ENCODE measurements at places on chromosomes 3 and 15.

DNA sequence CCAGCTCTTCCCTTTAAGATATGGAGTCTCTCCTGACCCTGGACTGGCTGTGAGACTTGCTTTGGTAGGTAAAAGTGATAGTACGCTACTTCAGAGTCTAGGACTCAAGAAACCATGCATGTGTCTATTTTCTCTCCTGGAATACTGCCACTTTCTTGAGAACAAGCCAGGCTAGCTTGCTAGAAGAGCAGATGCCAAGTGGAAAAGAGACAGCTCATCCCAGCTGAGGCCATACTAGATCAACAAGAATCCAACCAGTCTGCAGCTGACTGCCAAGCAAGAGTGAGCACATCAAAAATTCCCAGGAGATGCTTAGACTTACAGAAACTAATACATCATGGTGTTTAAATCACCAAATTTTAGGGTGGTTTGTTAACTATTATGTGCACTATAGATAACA is 208.3 kb upstream of the RBMS3 start:
- DNase-seq, result no peak

- DNase-seq, result no peak
Observed at GRCh38 chr3:150388498-150389418, 19.3 kb upstream of the TSC22D2 start.

DNA sequence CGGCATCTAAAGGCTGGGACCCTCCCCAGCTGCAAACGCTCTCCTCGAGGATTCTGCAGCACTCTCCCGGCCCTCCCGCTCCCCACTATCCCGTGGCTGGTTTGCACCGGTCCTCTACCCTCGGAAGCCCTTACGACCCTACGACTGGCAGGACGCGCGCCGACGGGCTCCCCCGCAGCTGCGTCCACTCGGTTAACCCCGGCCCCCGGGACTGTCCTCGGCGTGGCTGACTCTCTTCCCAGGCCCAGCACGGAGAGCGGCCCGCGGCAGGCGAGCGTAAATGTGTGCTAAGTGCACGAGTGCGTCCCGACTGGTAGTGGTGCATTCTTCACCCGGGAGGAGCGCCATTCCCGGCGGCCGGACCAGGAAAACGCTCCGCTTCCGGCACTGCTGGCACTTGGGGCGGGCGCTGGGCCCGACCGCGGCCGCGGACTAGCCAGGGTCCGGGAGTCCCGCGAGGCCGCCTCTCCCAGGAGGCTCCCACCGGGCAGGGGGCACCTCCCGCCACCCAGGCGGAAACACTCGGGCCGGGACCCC is 508 bp downstream of the GORASP1 start:
- DNase-seq, result peak; percentile 55

DNA sequence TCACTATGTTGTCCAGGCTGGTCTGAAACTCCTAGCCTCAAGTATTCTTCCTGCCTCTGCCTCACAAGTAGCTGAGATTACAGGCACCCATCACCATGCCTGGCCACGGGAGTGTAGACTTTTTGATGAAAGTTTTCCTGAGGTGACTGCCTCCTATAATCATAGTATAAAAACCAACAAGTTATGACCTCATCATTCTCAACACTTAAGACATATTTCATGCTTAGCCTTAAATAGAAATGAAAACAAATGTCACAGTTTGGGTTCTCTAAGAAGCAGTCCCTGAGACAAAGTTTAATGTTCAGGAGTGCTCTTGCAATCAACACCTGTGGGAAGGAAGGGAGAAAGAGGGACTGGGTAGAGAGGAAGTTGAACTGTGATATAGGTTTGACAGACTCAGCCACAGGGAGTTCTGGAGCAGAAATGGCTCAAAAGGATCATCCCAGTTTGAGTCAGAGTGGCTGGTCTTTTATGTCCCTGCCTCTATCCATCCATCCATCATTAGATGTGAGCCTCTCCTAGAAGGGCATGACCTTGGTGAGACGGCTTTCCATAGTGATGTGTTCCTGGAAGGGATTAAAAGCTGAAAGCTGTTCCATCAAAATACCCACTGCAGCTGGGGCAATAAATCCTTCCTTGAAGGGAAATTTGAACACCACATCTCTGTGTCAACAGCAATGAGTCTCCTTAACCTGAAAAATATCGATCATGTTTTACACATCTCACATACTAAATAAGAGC is 16.2 kb upstream of the ABHD5 start:
- no peak for DNase-seq

GRCh38 chr3:177499779-177500423 is 302.6 kb upstream of the TBL1XR1 start:
- DNase-seq, result no peak

- no peak for DNase-seq
Observed at GRCh38 chr15:42138968-42139386, 17.5 kb downstream of the PLA2G4F start.

GRCh38 chr3:187880441-187880840 is 135.2 kb upstream of the BCL6 start:
- DNase-seq, result no peak

DNA sequence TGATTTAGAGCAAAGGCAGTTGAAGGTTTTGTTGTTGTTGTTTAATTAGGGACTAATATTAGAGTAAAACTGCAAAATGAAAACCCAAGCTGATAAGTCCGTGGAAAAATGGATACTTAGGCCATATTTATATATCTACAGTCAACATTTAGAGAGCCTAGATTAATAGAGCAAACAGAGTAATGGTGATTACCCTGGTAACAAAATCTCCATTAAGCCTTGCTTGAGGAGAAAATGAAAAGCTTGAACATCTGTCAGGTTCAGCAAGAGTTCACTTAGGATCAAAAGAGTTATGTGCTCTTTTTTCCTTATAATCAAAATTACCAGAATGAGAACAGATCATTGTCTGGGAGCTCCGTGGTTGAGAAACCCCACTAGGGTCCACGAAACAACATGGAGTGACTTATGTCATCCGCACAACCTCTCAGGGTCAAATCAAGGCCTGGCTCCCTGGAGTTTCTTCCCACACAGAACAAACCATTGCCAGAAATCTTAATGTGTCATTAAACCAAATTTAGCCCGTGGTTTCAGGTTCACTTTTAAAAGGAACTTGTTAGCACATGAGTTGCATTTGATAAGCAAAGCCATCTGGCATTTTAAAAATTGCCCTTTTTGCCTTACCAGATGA is 381.2 kb downstream of the GABRB3 start:
- DNase-seq, result no peak

DNA sequence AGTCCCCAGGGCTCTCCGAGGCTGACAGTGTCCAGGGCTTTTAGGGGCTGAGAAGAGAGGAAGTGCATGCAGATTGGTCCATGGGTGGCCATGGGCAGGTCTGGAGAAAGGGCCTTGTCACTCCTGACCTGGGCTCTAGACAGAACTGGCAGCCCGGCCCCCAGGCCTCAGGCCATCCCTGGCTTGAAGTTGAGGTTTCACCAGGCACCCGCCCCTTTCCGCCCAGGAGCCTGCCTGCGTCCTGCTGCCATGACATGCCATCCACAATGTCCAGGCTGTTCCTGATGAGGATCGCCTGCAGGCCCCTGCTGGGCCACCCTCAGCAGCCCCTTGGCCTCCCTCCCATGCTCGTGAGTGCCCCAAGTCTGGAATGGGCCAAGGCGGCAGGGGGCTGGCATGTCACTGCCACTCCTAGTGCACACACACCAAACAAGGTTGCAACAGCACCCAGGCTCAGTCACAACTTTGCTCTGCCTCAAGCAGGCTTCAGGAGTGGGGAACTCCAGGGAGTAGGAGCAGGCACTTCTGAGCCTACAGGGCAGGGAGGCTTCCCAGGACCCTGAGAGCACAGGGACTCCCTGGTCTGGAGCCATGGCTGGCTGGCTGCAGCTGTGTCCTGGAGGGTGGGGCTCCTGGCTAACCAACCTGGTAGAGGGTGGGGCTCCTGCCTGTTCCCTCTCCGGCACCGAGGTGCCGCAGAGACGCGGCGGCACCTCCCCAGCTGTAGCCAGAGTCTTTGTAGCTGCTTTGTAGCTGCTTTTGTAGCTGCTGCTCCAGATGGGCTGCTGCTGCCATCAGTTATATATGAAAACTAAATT is 1457.1 kb upstream of the GBE1 start:
- peak; percentile 25 for DNase-seq

DNA sequence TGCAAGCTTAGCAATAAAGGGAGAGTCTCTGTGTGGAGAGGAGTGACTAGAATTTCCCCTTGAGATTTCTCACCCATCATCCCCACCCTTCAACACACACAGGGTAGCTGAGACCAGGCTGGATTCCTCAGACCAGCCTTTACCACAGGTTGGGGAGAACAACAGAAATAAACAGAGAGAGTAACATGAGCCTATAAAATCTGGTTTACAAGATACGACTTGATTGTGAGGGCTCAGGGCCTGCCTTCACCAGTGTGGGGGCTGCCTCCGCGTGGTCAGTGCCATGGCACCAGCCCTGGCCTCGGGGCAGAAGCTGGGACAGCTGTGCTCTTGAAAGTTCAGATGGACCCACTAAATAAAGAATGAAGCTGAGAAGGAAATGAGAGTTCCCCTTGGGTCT is 14.6 kb upstream of the MAGEF1 start:
- no peak for DNase-seq

DNA sequence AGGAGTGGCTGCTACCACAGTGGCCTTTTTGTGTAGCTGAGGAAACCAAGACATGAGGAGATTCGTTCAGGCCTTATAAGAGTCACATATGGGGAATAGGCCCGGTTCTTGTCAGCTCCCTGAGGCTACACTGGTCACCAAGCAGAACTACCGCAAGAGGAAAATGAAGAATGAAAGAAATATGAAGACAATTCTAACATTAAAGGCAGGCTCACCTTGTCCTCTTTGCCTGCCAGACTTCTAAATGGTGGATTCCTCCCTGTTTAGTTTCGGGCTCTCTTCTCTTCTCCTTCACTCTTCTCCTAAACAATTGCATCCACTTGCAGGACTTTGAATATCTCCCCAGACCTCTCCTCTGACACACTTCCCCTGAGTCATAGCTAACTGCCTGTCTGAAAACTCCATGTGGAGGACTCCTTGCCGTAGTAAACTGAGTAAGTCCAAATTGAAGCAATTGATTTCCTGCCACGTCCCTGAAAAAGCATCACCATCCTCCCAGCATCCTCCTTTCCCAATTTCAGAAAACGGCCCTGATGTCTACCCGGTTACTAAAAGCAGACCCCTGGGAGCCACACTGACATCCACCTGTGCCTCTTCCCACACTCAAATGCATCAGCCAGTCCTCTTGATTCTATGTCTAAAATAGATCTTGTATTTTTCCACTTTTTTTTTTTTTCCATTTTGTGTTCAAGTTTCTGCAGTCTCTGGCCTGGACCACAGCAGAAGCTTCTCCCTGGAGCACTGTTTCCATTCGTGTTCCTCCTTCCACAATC is 30.3 kb upstream of the VEPH1 start:
- peak; percentile 85 for DNase-seq

DNA sequence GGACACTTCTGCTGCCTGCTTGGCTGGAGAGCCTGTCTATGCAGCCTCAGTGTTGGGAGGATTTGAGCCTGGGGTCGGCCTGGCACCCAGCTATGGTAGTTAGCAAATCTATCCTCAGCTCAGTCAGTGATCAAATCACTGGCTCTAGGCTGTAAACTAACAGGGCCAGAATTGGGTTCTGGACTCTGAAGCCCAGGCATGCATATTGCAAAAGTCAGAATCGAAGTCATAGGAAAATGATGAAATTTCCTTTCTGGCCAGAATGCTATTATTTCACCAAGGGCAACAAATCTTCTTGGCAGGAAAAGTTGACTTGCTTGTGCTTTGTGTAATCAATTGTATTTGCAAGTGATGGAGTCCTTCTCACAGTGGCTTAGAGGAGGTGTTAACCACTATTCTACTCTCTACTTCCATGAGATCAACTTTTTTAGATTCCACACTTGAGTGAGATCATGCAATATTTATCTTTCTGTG is 482.6 kb upstream of the TPRG1 start:
- DNase-seq, result no peak

- no peak for DNase-seq
Observed at GRCh38 chr15:99347574-99347973, 96.3 kb downstream of the LRRC28 start.

- DNase-seq, result no peak
Observed at GRCh38 chr3:30650348-30650995, 44.1 kb downstream of the TGFBR2 start.

DNA sequence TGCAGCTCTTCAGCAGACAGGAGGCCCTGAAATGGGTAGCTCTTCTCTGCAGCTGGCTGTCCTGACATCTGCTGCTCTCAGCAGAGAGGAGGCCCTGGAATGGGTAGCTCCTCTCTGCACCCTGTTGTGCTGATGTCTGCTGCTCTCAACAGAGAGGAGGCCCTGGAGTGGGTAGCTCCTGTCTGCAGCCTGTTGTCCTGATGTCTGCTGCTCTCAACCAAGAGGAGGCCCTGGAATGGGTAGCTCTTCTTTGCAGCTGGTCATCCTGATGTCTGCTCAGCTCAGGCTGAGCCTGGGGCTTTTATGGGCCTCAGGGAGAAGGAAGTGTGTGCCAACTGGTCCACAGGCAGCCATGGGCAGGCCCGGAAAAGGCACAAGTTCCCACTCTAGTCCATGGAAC is 66.6 kb downstream of the PIK3CB start:
- no peak for DNase-seq

DNA sequence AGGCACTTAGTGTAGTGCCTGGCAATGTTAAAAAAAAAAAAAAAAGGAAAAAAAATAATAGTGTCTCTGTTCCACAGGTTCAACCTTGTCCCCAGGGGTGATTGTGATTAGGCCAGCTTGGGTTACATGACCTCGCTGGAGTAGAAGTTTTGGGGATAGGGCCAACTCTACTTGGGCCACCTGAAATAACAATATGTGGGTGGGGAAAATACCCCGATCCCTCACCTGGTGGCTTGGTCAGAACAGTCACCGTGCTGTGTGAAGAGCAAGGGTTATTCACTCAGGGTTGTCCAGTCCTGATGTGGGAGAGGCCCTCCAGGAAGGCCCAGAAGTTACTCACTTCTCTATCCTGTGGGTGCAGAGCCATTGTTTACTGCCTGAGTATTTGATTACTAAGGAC is 19.5 kb downstream of the XYLB start:
- DNase-seq, result no peak

GRCh38 chr15:82139823-82140268 is 94.0 kb upstream of the MEX3B start:
- peak; percentile 25 for DNase-seq

DNA sequence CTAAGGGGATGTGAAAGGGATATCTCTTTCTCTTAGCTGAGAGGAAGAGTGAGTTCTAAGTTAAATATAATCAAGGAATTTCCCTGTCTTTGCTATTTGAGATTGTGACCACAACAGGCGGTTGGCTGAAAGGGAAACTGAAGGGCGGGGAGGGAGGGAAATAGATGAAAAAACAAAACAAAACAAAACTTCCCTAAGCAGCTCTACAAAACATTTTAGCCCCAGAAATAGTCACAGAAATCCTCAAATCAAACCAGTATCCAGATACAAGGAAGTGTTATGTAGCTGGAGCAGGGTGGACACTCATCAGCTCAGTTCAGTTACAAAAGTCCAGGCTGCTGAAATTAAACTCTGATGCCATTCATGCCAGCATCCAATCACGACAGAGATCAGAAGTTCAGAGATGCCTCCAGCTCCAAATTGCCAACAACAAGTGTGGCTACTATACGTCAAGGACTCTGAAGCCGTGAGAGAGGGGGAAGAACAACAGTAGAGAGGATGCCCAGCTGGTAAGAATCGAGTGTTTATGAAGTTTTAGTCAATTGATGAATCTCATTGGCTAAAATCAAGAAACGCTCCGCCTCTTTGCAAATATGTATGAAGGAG is 319 bp upstream of the TP63 start:
- DNase-seq, result peak; percentile 44

GRCh38 chr3:152232001-152232400 is 36.7 kb upstream of the MBNL1 start:
- DNase-seq, result no peak

- DNase-seq, result peak; percentile 2
Observed at GRCh38 chr3:80688814-80689213, 921.0 kb upstream of the ROBO1 start.

GRCh38 chr3:193297421-193297820 is 56.4 kb downstream of the PLAAT1 start:
- DNase-seq, result peak; percentile 85

- peak; percentile 31 for DNase-seq
Observed at GRCh38 chr15:90315278-90315982, 36.7 kb upstream of the ZNF774 start.

Data from Daoy (cell line).